ENCODE measurements at places on chromosomes 3 and 15. TPM values are rescaled to one million over a fixed set of nuclear protein-coding genes. Genes with fewer than 3 reads are reported as not detected.

Gene CNBP
- total RNA-seq, result 399 TPM

- no peaks in the 10 kb centered on the region for H3K27me3 ChIP-seq
- H3K27ac ChIP-seq, result no peak overlapping the region
- H3K4me3 ChIP-seq, result no peak overlapping the region
- DNase-seq, result peak; percentile 31
Observed at GRCh38 chr3:62529230-62529629, 155.9 kb upstream of the FEZF2 start.

Gene UTS2B
- not detected for total RNA-seq

DNA sequence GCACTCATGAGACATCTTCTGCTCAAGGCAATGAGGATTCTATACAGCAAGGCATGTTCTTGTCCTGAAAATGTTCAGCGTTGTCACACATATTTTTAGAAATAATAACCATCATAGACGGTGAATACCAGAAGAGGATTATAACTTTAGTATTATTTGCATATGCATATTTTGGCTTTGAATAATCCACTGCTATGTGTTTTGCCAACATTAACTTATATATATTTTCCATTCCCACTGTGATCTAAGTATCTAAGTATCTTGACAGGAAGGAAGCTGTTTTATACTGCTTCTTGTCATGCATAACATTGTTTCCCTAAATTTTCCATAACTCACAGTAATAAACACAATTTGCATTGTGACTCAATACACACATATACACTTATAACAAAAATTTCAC, 509.5 kb downstream of the TBL1XR1 start:
- H3K36me3 ChIP-seq, result no peaks in the 10 kb centered on the region
- H3K27ac ChIP-seq, result no peak overlapping the region
- no peaks in the 10 kb centered on the region for H3K27me3 ChIP-seq
- H3K4me3 ChIP-seq, result no peak overlapping the region

DNA sequence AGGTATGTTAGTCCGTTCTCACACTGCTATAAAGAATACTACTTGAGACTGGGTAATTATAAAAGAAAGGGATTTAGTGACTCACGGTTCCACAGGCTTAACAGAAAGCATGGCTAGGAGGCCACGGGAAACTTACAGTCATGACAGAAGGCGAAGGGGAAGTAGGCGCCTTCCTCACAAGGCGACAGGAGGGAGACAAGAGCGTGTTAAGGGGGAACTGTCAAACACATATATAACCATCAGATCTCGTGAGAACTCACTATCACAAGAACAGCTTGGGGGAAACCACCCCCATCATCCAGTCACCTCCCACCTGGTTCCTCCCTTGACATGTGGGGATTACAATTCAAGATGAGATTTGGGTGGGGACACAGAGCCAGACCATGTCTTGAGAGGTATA, 30.4 kb downstream of the SPRED1 start:
- no peaks in the 10 kb centered on the region for H3K27me3 ChIP-seq
- no peak overlapping the region for H3K27ac ChIP-seq
- no peak for DNase-seq
- H3K4me3 ChIP-seq, result no peak overlapping the region

DNA sequence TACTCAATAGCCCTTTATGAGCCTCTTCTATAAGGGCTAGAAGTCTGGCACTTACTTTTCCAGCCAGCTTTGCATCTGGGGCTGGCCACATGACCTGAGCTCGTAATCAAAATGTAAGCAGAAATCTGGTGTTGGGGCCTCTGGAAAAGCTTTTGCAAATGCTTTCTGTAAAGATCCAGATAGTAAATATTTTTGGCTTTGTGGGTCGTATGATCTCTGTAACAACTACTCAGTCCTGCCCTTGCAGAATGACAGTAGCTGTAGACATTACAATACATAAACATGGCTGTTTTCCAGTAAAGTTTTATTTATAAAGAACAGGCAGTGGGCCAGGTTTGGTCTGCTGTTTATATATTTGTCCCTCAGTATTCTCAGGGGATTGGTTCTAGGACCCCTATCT, 46.2 kb upstream of the THRB start:
- no peak overlapping the region for H3K27ac ChIP-seq
- H3K4me3 ChIP-seq, result no peak overlapping the region
- H3K27me3 ChIP-seq, result no peaks in the 10 kb centered on the region
- no peaks in the 10 kb centered on the region for H3K36me3 ChIP-seq

- no peak overlapping the region for H3K27ac ChIP-seq
- H3K36me3 ChIP-seq, result no peaks in the 10 kb centered on the region
Observed at GRCh38 chr15:58201516-58201915, 63.3 kb downstream of the AQP9 start.

DNA sequence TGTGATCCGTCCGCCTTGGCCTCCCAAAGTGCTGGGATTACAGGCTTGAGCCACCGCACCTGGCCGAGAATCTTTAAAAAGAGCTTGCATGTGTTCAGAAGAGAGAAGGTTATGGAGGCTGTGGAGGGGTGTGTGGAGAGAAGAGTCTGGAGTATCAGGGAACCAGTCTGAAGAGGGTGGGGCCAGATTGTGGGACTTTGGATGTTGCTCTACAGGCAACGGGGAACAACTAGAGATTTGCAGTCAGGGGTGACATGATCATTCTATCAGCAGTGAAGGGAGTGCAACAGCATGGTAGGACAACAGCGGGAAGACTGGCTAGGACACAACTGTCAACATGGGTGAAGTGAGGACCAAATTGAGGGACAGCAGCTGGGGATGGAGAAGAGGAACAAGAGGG, 8.9 kb downstream of the SCAMP2 start:
- H3K4me3 ChIP-seq, result no peak overlapping the region
- H3K4me1 ChIP-seq, result peaks cover 53% of the 10 kb centered on the region
- no peaks in the 10 kb centered on the region for H3K27me3 ChIP-seq
- DNase-seq, result no peak
- H3K36me3 ChIP-seq, result no peaks in the 10 kb centered on the region
- H3K27ac ChIP-seq, result no peak overlapping the region
